ENCODE measurements at places on chromosomes 6 and 20.

- DNase-seq = no peak
Observed at GRCh38 chr6:156886409-156886808, 109.2 kb downstream of the ARID1B start.

DNA sequence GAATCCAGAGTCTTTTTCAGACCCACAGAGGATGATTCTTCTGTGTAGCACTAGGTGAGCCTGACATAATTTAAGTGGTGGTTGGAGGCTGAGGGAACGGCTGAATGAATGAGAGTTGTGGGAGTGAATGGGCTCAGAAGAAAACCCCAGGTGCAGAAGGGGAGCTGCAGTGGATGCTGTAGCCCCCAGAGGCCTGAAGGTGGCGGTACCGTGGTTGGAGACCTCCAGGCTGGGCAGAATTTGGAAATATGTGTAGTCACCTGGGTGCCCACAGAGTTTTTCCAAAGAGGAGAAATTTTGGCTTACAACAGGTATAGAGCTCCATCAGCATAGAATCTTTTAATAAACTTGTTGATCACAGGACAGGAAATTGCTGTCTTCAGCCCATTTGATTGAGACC, 6.5 kb upstream of the RAET1G start:
- no peak for DNase-seq

- DNase-seq = peak; percentile 57
Observed at GRCh38 chr6:73695619-73696421, at the start of gene CD109. TSS of gene CD109 (plus strand) at chr6:73696203. CDS start at chr6:73696216, 13 bp downstream.

DNA sequence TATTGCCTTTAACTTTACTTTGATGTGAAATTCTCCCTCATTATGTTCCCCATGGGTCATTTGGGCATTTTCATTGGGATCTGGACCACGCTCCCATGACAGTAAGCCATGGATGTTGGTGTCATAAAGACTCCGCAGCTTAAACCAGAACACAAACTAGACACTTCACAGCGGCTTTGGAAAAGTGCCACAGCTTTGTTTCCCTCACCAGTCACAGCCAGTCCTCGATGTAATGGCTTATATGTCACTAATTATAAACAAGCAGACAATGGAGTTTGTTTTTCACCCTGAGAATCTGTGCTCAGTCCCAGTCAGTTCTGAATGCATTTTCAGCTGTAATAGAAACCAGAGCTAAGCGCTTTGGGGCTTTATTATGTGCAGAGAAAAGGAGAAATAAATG, 23.2 kb upstream of the DAAM2 start:
- DNase-seq = no peak

GRCh38 chr6:48615041-48615440, 504.0 kb upstream of the PTCHD4 start:
- no peak for DNase-seq

DNA sequence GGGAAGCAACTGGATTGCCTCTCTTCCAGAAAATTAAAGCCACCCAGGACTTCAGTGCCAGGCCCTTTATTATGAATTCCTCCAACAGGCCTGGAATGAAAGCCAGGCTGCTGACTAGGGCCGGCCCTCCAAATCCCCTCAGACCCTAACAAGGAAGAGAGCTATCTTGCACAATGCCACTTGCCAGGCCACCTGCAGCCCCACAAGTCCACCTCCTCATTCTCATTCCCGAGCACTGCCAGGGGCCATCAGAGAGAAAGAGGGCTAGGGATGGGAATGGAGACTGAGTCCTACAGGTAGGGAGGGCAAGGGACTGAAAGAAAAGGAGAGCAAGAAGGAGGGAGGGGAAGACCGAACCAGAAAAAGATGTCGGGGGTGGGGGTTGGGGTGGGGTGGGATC, 86.5 kb downstream of the MRPL14 start:
- DNase-seq = no peak

DNA sequence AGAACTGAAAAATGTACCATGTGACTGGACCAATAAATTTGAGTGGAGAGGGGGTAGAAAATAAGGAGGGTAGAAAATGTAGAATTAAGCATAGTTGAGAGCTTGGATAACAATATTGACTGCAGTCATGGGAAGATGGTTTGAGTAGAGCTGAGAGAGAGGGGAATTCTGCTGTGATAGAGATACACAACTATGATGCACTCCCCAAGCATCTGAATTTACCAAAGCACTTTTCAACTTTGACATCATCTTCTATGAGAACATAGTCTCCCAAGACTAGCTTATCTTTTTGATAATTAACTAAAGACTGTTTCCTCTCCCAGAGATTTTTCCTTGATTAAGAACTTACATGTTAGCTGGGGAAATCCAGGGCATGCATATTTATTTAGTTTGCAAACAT, 103.1 kb downstream of the TNFRSF21 start:
- DNase-seq = no peak

- no peak for DNase-seq
Observed at GRCh38 chr20:16580620-16581019, 7.4 kb upstream of the KIF16B start.

GRCh38 chr6:108200631-108201030, 34.8 kb downstream of the NR2E1 start:
- no peak for DNase-seq

DNA sequence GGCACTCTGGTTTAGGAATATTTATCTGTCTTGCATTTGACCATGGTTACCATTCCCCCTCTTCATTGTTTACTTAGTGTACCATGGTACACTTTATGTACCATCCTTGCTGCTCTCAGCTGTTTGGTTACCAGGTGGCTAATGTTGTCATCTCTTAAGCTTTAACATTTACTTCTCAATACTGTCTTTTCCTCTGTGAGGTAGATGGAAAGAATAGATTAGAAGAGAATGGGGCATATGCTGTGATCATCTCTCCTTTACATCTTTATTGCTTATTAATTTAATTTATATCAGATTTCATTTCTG, 109.2 kb downstream of the NCOA3 start:
- no peak for DNase-seq

DNA sequence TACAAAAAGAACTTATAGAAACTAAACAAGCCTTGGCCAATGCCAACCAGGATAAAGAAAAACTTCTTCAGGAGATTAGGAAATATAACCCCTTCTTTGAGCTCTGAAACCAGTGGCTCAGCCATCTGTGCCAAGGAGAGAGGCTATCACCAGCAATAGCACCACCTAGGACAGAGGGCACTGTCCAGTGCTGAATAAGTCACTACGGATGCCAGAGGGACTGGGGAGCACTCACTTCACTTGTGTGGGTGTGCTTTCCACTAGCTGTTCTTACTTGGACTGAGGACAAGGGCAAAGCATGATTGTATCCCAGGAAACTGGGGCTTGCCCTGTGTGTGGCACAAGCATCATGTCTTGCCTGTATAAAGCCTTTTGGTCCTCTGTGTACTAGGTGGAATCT, 15.5 kb downstream of the TAF11 start:
- DNase-seq = no peak

- no peak for DNase-seq
Observed at GRCh38 chr6:120198033-120198432, 848.5 kb upstream of the MAN1A1 start.

DNA sequence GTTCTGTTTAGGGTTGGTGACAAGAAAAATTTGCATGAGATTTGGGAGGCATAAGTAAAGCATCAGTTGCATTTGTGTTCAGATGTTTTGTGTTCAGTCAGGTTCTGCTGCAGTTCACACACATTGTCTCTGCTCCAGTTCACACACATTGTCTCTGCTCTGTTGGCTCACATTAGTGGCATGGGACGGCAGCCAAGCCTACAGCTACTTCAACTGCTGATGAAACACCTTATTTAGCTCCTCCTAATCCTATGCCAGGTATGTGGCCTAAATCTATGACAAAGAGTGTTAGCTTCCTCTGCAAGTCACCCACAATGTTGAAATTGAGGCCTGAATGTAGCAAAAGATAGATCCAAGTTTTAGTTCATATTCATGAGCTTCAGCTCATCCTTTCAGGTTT, 278.1 kb upstream of the SYNCRIP start:
- no peak for DNase-seq

DNA sequence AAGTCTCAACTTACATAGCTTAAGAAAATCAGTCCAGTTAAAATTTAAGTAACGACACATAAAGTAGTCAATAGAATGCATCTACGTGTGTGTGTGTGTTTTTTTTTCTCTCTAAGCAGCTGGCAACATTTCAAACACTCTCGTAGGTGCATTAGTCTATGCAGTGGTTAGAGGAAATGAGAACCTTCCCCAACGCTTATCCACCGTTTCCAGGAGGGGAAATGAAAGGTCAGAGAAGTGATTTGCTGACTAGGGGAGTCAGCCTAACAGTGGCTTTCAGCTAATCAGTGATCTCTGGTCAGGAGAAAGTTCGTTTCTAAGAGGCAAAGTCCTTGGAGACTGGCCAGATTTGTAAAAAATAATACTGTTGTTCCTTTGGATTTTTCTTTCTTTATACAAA, 806.6 kb downstream of the C6orf118 start:
- no peak for DNase-seq

DNA sequence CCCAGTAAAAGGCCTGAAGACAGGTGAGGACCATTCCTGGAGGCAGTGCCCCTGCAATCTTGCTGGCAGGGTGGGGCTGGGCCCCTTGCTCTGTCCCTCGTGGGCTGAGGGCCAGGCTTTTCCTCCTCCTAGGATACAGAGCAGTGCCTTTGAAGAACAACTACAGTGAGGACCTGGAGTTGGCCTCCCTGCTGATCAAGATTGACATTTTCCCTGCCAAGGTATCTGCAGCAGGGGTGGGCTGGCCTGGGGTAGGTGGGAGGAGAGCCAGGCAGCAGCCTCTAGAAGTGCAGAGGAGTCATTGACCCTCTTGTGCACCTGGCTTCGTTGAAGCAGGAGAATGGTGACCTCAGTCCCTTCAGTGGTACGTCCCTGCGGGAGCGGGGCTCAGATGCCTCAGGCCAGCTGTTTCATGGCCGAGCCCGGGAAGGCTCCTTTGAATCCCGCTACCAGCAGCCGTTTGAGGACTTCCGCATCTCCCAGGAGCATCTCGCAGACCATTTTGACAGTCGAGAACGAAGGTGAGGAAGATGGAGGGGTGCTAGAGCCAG, 36.5 kb downstream of the PLCG1 start:
- no peak for DNase-seq

DNA sequence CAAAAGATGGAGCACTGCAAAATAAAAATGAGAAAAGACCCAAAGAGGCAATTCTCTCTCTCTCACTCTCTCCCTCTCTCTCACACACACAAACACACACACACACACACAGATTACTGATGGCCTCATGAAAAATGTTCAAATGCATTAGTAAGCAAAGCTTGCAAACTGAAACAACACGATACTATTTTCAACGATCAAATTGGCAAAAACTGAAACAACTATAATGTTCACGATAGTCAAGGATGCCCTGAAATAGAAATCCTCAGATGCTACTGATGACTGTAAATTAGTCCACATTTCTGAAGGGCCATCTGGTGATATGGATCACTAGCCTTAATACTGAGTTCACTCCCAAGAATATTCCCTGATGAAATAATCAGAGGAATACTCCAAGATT, 100.8 kb downstream of the TRERF1 start:
- no peak for DNase-seq

DNA sequence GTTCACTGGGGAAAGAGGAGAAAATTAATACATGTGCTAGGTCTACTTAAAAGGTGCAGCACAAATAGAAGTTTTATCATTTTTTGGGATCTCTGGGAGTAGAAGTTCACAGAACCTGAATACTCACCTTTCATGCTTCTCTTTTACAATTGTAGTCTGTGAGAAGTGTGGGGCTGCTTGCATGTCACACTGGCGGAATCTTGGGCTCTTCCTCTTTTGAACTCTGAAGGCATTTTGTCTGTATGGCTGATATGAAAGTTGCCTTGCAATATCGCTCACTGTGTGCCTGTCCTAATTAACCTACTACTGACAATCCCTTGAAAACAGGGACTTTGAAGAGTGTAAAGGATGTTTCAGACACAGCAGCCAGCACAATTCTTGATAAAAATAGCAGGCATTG, 65.9 kb upstream of the CLDN20 start:
- DNase-seq = no peak

GRCh38 chr6:47278545-47278944, 31.2 kb downstream of the TNFRSF21 start:
- DNase-seq = peak; percentile 6

GRCh38 chr20:7214081-7214740, 446.7 kb downstream of the BMP2 start:
- no peak for DNase-seq
